ENCODE measurements at places on chromosomes 5 and 9. TPM values are rescaled to one million over a fixed set of nuclear protein-coding genes. Genes with fewer than 3 reads are reported as not detected.

Gene TMEFF1
- 0.69 TPM for total RNA-seq

Gene RPL35
- total RNA-seq, result 1,125 TPM

Gene WDR31
- 2.5 TPM for total RNA-seq

Gene PLEKHG4B
- not detected for total RNA-seq

Gene SLC22A4
- 0.42 TPM for total RNA-seq

Gene BTNL8
- total RNA-seq, result not detected

Gene PCDHA9
- total RNA-seq, result 0.23 TPM

GRCh38 chr5:1247811-1248210 is 22.6 kb downstream of the SLC6A18 start:
- H3K36me3 ChIP-seq, result no peaks in the 10 kb centered on the region
- H3K4me3 ChIP-seq, result no peak overlapping the region
- peaks cover 11% of the 10 kb centered on the region for H3K4me1 ChIP-seq
- DNase-seq, result no peak
- no peak overlapping the region for H3K27ac ChIP-seq

- no peaks in the 10 kb centered on the region for H3K27me3 ChIP-seq
- H3K4me3 ChIP-seq, result no peak overlapping the region
- H3K27ac ChIP-seq, result no peak overlapping the region
- no peak for DNase-seq
- no peaks in the 10 kb centered on the region for H3K36me3 ChIP-seq
These were observed 9.4 kb upstream of the PLEKHG4B start for GRCh38 chr5:82570-82969.

DNA sequence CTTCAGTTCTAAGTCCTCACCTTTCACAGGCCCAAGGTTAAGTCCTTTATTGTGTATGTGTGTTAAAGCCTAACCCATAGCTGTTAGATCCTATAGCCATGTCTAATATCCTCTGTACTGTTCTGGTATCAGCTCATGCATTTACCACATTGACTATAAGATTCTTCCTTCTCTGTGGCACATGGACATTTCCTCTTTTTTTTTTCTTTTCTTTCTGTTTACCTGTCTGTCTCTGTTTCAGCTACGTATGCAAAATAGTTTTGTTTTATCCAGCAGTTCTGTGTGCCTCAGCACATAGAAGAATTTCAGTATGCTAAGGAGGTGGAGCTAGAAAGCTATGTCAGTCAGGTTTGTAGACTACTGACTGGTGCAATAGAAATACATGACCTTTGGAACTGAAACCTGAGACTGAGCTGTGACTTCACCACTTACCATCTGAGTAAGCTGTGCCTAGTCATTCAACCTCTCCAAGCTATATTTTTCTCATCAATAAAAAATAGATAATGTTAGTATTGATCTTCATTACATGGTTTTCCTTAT is 155.6 kb upstream of the VLDLR start:
- no peak overlapping the region for H3K27ac ChIP-seq
- no peaks in the 10 kb centered on the region for H3K4me1 ChIP-seq
- H3K27me3 ChIP-seq, result no peaks in the 10 kb centered on the region
- H3K36me3 ChIP-seq, result no peaks in the 10 kb centered on the region

DNA sequence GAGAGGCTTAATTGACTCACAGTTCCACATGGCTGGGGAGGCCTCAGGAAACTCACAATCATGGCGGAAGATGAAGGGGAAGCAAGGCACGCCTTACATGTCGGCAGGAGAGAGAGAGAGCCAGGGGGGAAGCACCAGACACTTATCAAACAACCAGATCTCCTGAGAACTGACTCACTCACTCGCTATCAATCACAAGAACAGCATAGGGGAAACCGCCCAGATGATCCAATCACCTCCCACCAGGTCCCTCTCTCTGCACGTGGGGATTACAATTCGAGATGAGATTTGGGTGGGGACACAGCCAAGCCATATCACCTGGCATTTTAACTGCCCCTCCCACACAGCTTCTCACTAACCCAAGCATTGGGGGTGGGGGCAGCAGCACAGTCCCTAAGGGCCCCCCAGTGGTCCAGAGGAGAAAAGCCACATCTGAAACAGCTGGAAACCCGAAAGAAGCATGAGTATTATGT is 76.1 kb upstream of the ASS1 start:
- H3K4me1 ChIP-seq, result no peaks in the 10 kb centered on the region

DNA sequence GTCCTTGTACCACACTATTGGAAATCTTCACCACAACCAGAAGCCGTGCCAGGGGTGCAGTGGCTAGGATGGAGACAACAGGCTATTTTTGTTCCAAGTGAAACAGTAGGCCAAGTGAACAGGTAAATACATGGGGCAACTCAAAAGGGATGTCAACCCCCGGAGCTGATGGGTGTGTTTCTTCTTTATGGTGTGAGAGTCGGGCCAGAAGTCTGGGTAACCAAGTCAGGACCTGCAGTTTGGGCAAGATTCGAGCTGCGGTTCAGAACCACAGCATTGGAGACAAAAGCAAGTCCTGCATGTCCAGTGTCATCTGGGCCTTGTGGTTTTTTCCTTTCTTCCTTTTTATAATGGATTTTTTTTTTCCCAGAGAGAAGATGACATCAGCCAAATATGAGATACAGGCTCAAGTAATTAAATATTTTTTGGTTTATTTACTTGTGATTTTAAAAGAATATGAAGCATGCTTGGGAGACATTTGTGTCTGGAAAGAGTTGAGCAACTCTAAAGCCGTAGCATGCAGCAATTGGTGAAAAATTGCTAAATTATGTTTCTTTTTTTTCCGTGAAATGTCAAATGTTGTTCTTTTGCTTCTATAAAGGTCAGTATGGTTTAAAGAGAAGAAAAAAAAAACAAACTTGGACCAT is 261.6 kb downstream of the ARRDC3 start:
- no peak for DNase-seq
- H3K27me3 ChIP-seq, result no peaks in the 10 kb centered on the region
- H3K27ac ChIP-seq, result peak overlapping the region; percentile 65
- no peak overlapping the region for H3K4me3 ChIP-seq
- H3K4me1 ChIP-seq, result peaks cover 74% of the 10 kb centered on the region
- H3K36me3 ChIP-seq, result no peaks in the 10 kb centered on the region

DNA sequence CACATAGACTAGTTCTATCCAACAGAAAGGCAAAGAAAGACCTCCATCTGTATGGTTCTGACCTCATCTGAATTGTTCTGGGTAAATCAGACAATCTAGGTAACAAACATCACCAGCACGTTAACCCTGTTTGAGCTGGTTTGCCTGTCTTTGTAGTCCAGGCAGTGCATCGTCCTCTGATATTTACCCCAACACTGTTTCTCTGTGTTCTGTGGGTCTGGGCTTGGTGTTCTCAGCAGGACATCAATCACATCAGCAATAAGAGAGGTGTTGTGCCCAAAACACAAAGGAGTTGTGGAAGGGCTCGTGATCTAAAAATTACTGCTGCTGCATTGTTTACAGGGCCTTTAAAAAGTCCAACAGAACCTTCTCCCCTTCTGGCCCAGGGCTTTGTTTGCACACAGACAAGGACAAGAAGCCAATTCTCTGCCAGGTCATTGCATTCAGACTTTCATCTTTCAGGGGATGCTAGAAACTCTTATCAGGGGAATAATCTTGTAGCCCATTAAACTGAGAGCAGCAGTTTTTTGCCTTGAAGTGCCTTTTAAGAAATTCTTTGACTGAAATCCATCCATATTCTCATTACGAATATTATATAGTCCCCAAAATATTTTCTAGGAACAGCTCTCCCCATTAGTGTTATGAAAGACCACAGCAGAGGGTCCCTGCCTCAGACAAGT is 30.5 kb upstream of the MAP1B start:
- no peak overlapping the region for H3K27ac ChIP-seq
- peak; percentile 50 for DNase-seq

GRCh38 chr9:117528225-117528624 is 113.4 kb upstream of the ASTN2 start:
- no peak for DNase-seq
- no peak overlapping the region for H3K27ac ChIP-seq
- no peaks in the 10 kb centered on the region for H3K36me3 ChIP-seq
- no peaks in the 10 kb centered on the region for H3K4me1 ChIP-seq

DNA sequence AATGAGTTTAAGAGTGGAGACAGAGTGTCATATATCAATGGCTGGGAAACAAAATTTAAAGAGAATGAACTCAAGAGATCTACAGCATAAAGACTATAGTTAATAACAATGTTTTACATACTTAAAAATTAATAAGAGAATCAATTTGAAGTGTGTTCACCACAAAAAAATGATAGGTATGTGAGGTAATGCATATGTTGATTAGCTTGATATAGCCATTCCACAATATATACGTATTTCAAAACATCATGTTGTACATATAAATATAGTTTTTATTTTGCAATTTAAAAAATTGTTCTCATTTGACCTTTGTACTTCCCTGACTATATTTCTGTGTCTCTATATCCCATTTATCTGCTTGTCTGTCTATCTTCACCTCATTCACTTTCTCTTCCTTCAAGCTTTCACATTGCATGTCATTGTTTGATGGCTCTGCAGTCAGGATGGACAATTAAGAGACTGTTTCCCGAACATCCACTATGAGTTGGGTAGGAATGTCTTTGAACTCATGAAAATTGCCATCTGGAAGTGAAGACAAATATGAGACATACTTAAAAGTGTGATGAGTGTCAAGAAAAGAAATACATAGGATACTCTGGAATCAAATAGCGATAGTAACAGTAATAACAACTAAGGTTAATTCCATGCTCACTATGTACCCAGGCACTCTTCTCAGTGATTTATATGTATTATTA is 359.9 kb upstream of the ACTBL2 start:
- H3K4me1 ChIP-seq, result peaks cover 10% of the 10 kb centered on the region
- no peak overlapping the region for H3K27ac ChIP-seq
- no peak overlapping the region for H3K4me3 ChIP-seq
- no peaks in the 10 kb centered on the region for H3K36me3 ChIP-seq
- no peak for DNase-seq
- no peaks in the 10 kb centered on the region for H3K27me3 ChIP-seq

GRCh38 chr5:142441616-142442015 is 116.8 kb upstream of the SPRY4 start:
- H3K36me3 ChIP-seq, result no peaks in the 10 kb centered on the region
- peaks cover 25% of the 10 kb centered on the region for H3K4me1 ChIP-seq
- DNase-seq, result no peak
- no peaks in the 10 kb centered on the region for H3K27me3 ChIP-seq
- no peak overlapping the region for H3K27ac ChIP-seq

- no peaks in the 10 kb centered on the region for H3K4me1 ChIP-seq
- no peaks in the 10 kb centered on the region for H3K27me3 ChIP-seq
- H3K4me3 ChIP-seq, result no peak overlapping the region
- no peaks in the 10 kb centered on the region for H3K36me3 ChIP-seq
These were observed 41.7 kb upstream of the NKD2 start for GRCh38 chr5:966941-967340.

- DNase-seq, result no peak
- no peaks in the 10 kb centered on the region for H3K36me3 ChIP-seq
- no peaks in the 10 kb centered on the region for H3K4me1 ChIP-seq
- no peak overlapping the region for H3K4me3 ChIP-seq
- H3K27ac ChIP-seq, result no peak overlapping the region
- no peaks in the 10 kb centered on the region for H3K27me3 ChIP-seq
These were observed 1227.0 kb downstream of the EFNA5 start for GRCh38 chr5:106443746-106444145.

DNA sequence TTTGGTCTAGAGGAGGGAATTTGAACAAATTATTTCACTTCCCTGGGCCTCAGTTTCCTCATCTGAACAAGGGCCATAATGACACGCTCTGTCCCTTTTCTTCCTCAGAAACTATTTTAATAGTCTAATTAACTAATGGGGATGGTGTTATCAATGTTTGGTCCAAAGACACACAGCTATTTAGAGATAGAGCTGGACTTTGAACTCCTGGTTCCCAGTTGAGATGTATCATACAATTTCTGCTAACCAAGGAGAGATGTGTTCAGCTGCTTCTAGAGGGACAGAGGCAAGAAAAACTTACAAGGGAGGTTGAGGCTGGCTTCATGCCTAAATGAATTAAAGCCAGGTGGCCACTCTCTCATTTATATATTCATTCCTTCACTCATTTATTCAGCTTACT is 90.6 kb upstream of the CLINT1 start:
- peak overlapping the region; percentile 82 for H3K27ac ChIP-seq
- peaks cover 4% of the 10 kb centered on the region for H3K4me1 ChIP-seq
- H3K36me3 ChIP-seq, result no peaks in the 10 kb centered on the region
- H3K27me3 ChIP-seq, result no peaks in the 10 kb centered on the region

DNA sequence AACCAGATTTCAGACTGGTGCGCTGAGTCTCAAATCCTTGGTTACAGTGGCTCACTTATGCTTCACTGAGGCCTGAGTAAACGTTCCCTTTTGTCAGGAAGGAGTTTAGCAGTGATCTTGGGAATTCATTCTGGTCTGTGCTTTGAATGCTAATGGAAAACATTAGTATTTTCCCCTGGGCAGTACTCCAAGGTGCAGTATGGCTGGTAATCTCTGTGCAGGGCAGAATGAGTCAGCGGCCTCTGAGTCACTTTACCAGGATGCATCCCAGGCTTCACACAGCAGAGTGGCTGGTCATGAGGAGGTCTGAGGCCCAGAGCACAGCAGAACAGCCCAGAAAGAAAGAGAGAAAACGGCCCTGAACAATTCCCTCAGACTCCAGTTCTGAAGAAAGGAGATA is 54.0 kb downstream of the PCA3 start:
- peaks cover 21% of the 10 kb centered on the region for H3K36me3 ChIP-seq
- H3K4me3 ChIP-seq, result no peak overlapping the region
- no peak for DNase-seq
- peak overlapping the region; percentile 86 for H3K27ac ChIP-seq
- no peaks in the 10 kb centered on the region for H3K27me3 ChIP-seq
- H3K4me1 ChIP-seq, result peaks cover 64% of the 10 kb centered on the region

- DNase-seq, result no peak
- H3K27me3 ChIP-seq, result no peaks in the 10 kb centered on the region
- H3K4me3 ChIP-seq, result no peak overlapping the region
- H3K36me3 ChIP-seq, result no peaks in the 10 kb centered on the region
- no peaks in the 10 kb centered on the region for H3K4me1 ChIP-seq
These were observed 158.1 kb downstream of the DAB2IP start for GRCh38 chr9:121809356-121810050.

- no peak for DNase-seq
- peaks cover 67% of the 10 kb centered on the region for H3K36me3 ChIP-seq
- H3K27ac ChIP-seq, result no peak overlapping the region
- peaks cover 3% of the 10 kb centered on the region for H3K4me1 ChIP-seq
- H3K27me3 ChIP-seq, result no peaks in the 10 kb centered on the region
These were observed 94.2 kb downstream of the CRB2 start for GRCh38 chr9:123450098-123450770.

- peaks cover 4% of the 10 kb centered on the region for H3K27me3 ChIP-seq
- peaks cover 62% of the 10 kb centered on the region for H3K4me1 ChIP-seq
These were observed 781 bp downstream of the FOXD1 start for GRCh38 chr5:73447530-73448462.

- H3K4me1 ChIP-seq, result no peaks in the 10 kb centered on the region
- no peaks in the 10 kb centered on the region for H3K27me3 ChIP-seq
- H3K36me3 ChIP-seq, result no peaks in the 10 kb centered on the region
- no peak overlapping the region for H3K4me3 ChIP-seq
These were observed 10.5 kb downstream of the ADAMTS16 start for GRCh38 chr5:5150667-5151066.

DNA sequence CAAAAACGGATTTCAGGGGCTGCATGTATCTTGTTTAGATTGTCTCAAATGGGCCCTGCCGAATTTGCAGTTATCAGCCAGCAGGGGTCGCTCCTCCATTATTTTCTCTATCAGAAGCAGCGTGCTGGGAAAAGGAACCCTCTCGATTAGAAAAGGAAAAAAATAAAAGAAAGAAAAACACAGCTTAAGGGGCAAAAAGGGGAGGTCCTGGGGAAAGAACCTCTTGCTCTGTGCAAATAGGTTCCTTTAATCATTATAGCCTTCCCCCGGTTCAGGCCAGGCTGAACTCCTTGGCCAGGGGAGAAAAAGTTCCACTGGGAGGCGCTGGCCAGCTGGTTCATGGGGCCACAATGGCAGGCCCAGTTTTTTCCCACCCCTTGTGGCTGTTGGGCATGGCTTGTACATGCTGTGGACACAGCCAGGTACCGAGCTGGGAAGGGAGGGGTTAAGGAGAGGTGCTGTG is 25.0 kb upstream of the CAPSL start:
- H3K4me3 ChIP-seq, result no peak overlapping the region
- no peak overlapping the region for H3K27ac ChIP-seq
- H3K36me3 ChIP-seq, result no peaks in the 10 kb centered on the region
- no peak for DNase-seq

Measured in esophagus muscularis mucosa (tissue), 4 donors.